ENCODE measurements at places on chromosomes 12 and 14.

- no peak for ATAC-seq
Observed at GRCh38 chr14:96364962-96365361, 1.6 kb downstream of the GSKIP start.

GRCh38 chr12:84413656-84414055 is 498.9 kb downstream of the SLC6A15 start:
- ATAC-seq = no peak

DNA sequence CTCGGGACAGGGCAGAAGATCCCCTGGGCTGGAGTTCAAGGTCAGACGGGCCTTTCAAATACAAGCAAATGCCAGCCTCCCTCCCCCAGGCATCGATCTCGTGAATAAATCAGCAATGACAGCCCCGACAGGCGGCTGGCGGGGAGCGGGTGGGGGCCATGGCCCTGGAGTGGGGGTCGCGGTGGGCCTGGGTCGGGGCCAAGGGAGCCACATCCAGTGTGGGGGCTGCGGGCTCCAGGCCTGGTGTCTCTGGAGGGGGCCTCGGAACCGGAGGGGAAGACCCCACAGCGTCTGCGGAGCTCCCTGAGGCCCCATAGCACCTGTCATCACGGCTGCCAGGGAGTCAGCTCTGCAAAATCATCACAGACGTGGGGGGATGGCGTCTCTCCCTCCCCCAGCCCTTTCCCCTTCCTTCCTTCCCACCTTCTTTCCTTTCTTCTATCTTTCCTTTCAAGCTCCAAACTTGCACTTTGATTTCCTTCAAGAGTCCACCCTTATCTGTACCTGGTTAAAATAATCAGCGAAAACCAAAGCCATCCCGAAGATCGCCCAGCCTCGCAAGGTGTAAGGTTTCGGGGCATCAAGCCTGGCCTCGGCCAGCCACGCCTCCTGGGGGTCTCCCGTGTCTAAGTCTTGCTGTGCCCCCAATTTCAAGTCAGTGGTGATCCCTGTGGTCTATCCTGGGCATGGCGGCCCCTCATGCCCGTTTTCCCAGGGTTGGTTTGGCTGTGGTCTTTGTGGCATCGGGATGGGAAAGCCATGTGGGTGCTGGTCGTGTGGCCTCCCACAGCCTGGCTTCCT is 92.1 kb downstream of the NOC4L start:
- ATAC-seq = no peak

DNA sequence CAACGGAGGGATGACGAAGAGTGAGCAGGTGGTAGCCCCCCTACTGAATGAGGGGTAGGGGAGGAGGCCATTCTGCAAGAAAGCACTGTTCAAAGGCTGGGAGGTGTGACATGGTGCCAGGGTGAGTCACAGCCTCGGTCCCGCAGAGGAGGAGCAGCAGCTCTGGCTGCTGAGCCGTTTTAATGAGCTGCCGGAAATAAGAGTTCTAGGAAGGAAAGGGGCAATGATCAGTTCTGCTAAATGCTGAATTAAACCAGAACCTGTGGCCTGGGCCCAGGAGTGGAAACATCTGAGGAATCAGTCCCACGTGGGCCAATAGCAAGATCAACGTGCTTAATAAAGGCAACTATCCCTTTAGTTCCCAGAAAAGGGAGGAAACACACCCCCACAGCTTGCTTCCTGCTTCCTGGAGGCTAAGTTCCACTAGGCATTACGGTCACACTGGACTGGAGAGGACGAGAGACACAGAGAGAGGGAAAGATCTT is 3.6 kb downstream of the ABCD4 start:
- peak; percentile 72 for ATAC-seq

DNA sequence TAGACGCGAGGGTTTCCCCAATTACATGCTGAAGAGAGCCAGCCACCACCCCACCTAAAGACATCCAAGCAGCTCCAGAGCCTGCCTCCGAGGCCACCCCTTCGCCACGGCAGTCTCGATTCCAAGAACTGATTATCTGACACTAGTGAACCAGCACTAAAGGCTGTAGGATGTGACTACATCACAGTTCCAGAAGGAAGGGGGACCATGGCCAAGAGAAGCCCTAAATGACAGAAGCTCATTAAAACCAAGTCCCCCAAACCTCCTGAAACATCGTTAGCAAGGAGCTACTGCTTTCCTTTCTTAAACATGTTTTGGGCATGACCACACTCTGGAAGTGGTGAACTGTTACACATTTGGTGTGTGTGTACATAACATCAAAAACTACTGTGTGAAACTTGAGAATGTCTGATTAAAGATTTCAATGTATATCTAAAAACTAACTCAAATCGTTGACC is 88.2 kb downstream of the DUSP16 start:
- peak; percentile 62 for ATAC-seq

GRCh38 chr12:110846615-110847566 is at the start of gene CCDC63:
Gene CCDC63, plus strand, starts transcription at chr12:110846987. Its CDS starts 5,968 bp downstream, at chr12:110852955.
- ATAC-seq = peak; percentile 57

- no peak for ATAC-seq
Observed at GRCh38 chr14:39467889-39468524, 35.8 kb upstream of the FBXO33 start.

GRCh38 chr12:60094436-60094835 is 498.6 kb downstream of the SLC16A7 start:
- ATAC-seq = no peak

DNA sequence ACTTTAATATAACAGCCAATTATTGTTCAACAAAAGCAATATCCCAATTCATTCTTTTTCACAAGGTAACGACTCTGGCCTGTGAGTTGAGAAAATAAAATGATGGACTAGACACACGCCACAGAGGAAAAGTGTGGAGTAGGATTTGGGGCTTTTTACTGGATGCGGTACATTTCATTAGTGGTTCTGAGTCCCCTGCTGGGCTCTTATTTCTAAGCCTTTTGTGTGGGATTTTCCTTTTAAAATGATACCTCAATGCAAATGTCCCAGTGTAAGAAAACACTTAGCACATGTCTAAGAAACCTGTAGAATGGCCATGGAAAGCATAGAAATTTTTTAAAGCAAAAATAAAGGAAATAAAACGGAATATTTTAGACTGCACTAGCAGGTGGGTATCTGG is 73.4 kb downstream of the C12orf42 start:
- no peak for ATAC-seq

DNA sequence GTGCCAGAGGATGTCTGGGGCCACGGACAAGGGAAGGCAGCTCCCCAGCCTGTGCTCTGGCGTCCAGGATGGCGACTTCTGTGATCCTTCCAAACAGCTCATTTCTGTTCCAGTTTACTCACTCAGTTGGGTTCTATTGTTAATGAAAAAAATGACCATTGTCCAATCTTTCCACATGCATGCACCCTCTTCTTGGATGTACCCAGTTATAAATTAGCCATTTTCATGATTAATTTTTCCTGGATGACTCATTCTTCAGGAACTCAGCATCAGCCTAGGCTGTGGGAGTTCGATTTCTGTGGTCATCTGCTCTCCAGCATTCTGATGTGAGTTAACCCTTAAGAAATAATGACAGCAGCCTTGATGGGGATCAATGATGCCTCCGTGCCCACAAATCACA is 926.8 kb downstream of the BCL11B start:
- ATAC-seq = no peak

DNA sequence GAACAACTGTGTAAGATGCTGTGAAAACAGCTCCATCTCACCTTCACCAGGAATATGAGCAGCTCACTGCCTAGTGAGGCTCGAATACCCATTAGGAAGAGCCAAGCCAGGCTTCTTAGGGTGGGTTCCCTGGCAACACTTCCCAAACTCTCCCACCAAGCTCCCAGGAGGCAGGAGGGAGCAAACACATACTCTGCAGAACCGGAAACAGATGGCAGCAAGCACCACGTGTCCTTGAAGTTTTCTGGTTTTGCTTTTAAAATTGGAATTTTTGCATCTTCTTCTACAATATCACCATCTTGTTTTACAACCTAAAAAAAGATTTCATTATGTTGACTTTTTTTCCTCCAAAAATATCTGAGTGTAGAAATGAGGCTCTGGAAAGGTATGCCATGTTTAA is 186.7 kb downstream of the ZFP36L1 start:
- no peak for ATAC-seq

DNA sequence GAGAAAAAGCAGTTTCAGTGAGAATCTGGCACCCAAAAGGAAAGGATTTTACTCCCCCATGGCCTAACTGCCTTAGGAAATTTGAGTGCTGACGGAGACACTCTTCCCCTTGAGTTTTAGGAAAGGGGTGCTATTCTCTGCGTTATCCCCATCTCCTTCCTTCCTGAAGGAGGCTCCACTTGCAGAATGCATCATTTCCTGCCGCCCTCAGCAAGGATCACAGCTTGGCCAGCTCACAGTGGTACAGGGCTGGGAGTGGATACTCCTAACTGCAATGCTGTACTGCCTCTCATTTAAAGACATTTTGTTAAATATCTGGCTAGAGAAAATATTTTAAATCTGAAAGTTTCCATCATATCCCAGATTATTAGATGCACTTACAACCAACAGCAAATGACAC is 33.0 kb downstream of the RDH12 start:
- ATAC-seq = no peak

DNA sequence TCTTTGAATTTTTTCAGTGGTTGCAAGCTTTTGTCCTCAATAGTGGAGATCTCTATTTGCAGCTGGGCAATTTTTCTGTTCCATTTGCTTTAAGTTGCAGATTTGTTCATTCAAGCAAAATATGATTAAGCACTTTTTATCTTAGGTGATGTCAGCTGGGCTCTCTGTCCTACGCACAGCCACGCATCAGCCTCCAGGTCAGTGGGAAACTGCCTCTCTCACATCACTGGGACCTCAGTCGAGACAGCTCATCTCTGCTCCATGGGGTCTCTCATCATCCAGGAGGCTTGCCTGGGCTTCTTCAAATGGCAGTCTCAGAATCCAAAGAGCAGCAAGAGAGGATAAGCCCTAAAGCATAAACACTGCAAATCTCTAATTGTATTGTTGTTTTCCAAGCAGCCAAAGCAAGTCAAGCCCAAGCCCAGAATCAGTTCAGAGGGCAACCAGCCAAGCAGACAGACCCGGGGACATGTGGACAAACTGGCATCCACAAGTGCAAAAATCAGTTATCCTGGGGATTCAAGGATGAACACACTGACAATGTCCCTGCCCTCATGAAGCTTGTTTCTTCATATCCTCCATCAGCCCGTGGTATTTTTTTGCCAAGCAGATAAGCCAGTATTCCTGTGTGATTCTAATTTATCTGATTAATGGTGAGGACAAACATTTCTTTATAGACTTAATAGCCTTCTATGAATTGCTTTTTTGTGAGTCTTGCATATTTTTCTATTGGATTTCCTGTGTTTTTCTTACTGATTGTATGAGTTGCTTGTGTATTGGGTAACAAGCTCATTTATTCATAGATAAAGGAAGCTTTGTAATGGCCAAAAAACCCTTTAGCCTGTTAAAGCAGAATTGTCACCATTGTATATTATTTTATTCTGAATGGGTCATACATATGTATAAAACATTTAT is 262.5 kb downstream of the GXYLT1 start:
- no peak for ATAC-seq

DNA sequence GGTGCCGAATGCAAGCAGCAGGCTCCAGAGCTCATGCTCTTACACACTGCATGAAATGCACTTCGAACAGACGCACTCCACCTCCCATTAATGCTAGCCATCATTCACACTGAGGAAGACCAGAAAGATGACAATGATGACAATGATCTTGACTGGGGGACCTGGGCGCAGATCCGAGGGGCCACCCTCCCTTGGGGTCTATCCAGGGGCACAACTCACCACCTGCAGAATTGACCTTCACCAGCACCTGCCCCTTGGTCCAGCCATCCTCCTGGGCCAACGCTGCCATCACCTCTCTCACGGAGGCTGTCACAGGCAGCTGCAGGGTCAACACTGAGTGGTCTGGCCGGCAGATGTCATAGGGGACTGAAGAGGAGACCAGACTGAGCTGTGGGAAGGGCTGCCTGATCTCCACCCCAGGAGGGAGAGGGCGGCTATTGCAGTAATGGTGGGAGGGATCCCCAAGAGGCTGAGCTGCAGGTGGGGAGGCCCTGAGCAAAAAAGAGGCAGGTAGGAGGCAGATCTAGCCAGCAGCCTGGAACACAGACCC is 15.3 kb downstream of the RAPGEF3 start:
- ATAC-seq = no peak

DNA sequence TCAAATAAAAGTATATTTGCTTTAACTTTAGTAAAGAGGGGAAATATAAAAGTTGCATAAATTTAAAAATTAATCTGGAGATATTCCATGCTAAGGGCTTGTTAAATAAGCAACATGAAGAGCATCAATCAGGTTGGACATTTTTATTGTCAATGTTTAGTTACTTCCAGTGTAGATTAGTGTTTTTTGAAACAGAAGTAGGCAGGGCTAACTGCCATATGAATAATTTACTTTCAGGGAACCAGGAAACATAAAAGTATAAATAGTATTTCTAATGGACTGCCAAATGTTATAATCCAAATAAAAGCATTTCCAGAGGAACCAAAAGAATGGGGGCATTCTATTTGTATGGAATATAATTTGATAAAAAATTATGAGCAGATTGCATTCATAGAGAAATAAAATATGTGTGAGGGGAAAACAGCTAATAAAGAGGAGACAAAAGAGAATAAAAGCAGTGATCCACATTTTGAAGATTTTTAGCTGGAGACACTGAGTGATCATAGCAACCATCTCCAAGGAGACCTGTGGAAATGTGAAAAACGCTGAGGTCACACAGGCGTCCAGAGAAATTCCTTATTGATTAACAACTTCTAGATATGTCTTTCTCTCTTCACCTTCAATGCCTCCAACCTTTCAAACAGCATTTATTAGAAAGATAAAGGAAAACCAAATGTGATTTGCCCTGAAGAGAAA is 70.8 kb downstream of the SRGAP1 start:
- ATAC-seq = no peak

DNA sequence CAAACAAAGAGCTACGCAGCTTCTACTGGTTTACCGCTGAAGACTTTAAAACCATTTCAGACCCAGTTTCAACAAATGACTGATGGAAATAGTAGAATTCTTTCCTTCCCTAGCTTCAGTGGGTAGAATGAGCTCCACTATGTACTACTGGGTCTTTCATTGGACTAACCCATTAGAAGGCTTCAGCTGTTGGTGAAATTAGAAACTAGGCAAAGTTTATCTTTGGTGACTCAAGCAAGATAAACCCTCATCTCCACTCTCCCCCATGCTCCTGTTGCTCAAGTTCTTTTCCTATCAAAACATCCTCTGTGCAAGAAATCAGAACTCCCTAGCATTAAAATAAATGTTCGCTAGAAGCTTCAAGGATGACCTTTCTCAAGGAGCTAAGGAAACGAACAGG is 159.2 kb downstream of the PAWR start:
- no peak for ATAC-seq

DNA sequence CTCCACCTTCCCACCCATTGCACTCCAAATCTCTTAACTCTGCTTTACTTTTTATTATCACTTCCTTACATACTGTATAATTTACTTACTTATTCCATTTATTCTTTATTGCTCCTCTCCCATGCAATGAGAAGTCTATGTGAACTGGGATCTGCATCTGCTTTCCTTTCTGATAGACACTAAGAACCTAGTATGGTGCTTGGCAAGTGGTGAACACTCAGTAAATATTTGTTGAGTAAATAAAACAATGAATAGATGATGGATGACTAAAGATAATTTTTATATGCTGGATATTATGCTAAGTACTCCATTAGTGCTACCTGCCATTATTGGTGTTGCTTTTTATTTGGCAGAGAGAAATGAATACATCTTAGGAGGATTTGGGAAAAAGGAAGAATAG is 151.0 kb downstream of the TPH2 start:
- ATAC-seq = no peak

GRCh38 chr14:23406725-23407355 is 1.2 kb downstream of the MYH6 start:
- ATAC-seq = no peak
